ENCODE measurements at places on chromosomes 2 and 18.

- DNase-seq: no peak
These were observed 35.3 kb downstream of the CYP26B1 start for GRCh38 chr2:72112401-72112800.

- no peak for DNase-seq
These were observed 28.5 kb downstream of the SLC20A1 start for GRCh38 chr2:112674229-112674628.

DNA sequence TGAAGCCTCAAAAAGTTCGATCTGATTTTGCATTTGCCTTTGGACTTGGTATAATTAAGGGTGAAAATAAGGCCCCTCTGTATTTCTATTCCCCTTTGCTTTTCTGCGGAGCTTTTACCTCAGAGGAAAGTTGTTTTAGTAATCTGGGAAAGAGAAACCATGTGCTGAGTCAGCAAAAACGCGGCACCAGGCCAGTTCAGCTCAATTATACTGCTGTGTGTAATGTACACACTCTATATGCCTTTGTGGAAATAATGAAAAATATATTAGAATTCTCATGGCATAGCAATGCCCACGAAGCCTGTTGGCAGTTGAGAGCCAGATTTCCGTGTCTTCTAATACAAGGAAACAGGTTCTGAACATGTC lies 161.9 kb upstream of the SIX2 start:
- no peak for DNase-seq

- DNase-seq: no peak
These were observed 24.5 kb upstream of the SMAD7 start for GRCh38 chr18:48975120-48975816.

DNA sequence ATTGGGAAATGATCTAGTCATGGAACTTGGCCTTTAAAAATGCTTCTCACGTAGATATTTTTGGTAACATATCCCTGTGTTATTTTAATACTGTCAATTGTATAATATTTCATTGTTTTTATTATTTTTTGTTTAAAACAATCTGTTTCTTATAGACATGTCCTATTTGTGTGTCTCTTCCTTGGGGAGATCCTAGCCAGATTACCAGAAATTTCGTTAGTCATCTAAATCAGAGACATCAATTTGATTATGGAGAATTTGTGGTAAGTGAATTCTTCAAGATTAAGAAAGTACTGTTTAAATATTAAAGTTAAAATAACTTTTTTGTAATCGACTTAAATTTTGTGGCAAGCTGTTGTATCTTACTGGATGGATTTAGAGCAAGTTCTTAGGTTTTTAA lies 34.9 kb downstream of the RNF138 start:
- DNase-seq: no peak

DNA sequence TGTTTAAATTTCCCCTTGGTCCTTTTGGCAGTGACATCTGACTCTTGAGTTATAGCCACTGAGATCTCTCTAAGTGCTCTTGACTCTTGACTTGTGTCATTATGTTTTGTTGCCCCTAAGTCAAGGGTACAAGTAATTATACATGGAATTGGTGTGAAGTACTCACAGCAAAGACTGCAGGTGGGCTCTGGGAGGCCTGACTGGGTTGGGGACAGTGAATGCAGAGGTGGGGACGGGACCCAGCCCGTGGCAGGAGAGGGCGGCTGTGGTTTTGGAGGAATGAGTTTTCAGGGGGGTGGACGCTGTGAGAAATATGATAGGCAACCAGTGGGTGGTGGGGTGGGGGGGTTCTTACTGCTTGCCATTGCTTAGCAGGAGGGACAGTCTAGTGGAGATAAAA lies 97.8 kb downstream of the NCK2 start:
- no peak for DNase-seq

DNA sequence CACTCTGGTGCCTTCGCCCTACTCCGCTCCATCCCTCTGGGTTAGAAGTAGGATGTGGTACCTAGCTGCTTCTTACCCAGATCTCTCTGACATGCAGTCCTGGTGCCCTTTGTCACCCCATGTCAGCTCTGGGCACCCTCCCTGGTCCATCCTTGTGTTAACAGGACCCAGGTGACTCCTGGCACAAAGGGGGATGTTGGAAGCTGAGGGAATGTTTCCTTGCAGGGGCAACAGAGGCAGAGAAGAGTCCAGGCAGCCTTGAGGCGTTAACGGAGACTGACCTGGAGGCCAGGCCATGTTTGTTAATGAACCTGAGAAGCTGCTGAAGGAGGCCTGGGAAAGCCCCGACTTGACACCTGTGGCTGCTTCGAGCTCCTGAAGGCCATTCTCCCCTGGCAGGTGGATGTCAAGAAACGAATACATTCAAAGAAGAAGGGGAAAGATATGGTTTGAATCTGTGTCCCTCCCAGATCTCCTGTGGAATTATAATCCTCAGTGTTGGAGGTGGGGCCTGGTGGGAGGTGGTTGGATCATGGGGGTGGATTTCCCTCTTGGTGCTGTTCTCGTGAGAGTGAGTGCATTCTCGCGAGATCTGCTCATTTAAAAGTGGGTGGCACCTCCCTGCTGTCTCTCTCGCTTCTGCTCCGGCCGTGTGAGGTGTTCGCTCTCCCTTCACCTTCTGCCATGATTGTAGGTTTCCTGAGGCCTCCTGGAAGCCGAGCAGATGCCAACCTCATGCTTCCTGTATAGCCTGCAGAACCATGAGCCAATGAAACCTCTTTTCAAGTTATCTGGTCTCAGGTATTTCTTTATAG lies 31.4 kb downstream of the NPPC start:
- no peak for DNase-seq

DNA sequence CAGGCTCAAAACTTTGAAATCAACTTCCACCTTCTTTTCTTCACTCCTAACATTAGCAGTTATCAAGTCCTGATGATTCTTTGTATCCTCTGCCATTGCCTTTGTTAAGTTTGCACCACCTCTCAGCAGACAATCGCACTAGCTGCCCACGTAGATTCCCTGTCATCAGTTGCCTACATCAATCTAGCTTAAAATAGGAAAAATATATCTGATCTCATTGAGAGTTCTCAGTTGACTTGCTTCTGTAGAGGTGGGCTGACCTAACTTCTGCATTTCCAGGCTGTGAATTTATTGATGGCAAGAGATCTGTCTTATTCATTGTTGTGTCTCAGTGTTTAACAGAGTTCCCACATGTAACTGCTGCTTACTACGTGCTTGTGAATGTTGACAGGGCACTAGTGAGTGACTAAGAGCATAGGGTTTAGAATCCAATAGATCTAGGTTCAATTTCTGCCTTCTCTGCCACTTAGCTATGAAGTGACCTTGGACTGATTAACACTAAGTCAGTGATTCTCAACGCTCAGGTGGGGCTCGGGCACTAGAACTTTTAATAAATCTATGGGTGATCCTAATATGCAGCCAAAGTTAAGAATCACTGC lies 3.7 kb upstream of the INSIG2 start:
- no peak for DNase-seq

DNA sequence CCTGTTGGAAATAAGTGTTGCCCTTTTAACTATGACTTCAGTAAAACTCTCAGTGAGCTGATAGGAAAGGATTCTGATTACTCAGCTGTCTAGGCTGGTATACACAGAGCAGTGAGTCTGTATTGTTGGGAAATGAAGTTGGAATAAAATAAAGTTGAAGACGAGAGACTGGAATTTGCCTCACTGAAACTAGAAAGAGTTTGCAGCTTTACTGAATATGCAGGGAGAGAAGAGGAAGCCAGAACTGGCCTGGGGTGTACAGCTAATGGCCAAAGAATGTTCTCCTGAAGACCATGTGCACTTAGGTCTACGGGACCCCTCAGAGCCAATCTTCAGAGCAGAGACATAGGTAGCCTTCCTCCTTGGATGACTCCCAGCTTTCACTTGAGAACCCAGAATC lies 26.5 kb downstream of the EIF4E2 start:
- no peak for DNase-seq
